ENCODE measurements at places on chromosomes 13 and 19.

- DNase-seq: no peak
Observed at GRCh38 chr13:59873856-59874255, 289.9 kb downstream of the DIAPH3 start.

GRCh38 chr13:27973291-27973690, 4.2 kb upstream of the CDX2 start:
- DNase-seq: no peak

GRCh38 chr13:43981512-43982301, 102.0 kb downstream of the LACC1 start:
- DNase-seq: no peak

DNA sequence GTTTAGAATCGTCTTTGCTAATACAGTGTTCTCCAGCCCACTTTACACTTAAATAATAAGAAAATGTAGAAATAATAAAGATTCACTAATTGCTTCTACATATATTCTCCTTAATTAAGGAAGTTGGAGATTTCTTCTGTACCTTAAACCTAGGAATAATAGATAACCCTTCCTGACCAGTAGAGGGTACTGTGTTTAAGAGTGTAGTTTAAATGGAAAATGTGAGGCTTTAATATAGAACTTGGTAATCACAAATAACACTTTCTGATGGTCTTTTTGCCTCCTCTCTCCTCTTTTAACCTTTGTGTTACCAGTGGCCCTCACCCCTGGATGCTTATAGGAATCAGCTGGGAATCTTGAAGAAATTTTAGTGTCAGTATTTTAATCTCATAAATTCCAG, 20.7 kb downstream of the POMP start:
- DNase-seq: no peak

DNA sequence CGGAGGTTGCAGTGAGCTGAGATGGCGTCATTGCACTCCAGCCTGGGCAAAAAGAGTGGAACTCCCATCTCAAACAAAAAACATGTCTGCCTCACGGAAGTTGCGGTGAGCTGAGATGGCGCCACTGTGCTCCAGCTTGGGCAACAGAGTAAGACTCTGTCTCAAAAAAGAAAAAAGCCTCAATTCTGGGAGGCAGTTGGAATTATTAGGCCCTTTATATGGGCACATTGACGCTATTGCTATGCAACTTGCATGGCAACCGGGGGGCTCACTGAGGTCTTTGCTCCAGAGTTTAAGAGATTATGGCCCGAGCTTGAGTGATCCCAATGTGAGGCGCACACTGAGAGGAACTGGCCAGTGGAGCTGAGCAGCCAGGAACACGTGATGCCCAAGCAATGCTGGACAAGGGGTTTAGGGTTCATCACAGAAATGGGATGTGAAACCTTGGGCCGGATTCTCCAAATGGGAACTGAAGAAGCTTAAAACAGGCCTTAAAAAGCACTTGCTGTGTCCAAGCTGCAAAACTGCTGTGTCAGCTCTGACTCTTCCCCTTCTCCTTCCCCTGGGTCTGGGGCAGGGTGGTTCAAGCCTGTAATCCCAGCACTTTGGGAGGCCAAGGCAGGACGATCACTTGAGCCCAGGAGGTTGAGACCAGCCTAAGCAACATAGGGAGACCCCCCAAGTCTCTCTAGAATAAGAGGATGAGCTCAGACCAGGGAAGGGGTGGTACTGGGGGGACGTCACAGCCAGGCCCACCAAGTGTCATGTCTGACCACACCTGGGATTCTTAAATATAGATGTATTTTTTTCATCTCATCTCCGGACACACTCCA, 2.5 kb downstream of the FTL start:
- DNase-seq: no peak

DNA sequence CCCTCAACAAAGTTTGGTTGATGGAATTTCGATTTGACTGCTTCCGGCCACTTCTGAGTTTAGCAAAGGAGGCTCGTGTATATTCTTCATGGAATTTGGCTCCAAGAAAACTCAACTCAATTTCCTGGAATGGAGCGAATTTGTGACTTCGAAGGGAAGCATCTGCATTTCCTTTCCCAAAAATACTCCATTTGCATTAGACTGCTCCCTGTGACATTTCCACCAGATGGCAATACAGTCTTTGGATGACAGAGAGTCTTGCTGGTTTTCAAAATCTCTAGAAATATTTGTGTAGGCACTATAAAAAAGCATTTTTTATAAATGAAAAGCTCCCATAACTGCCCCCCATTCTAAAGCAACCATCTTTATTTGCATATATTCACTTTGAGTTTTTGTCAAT, 4.1 kb downstream of the C1QTNF9 start:
- DNase-seq: no peak

GRCh38 chr13:97621631-97622030, 187.7 kb downstream of the RAP2A start:
- DNase-seq: no peak

DNA sequence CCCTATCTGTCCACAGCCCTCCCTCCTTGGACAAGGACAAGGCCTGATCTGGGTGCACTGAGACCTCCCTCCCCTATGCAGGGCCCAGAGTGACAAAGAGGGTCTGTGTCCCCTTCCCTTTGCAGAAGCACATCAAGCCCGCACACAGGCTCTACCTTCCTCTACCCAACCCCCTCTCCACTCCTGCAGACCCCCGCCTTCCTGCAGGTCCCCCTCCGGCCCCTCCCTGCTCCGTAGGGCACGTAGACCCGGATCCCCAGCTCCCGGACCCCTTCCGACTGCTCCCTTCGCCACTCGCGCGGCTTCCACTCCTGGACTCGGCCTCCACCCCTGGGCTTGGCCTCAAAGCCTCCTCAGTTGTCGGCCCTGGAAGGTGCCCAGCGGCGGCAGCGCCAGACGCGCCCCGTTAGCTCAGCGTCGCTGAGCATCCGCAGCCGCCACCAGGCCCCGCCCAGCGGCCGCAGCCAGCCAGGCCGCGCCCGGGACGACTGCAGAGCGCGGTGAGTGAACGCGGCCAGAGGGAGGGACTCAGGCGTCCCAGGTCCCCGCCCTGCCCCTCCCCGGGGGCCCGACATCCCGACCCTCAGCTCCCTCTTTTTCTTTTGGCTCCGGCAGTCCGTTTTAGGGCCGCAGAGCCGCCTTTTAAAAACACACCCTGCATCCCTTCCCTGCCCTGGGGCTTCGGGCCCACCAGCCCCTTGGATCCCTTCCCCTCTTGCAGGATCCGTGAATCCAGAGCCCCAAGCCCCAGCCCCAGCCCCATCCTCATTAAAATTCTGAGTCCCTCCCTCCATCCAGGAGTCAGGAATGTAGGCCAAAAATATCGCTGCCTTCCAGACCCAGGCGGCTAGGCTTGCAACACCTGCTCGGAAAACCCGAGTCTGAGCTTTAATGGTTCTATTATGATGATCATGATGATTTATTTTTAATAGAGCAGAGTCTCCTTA, 1.5 kb upstream of the MYADM start:
- no peak for DNase-seq

- peak; percentile 20 for DNase-seq
Observed at GRCh38 chr19:51473009-51473707, 5.2 kb upstream of the CEACAM18 start.

DNA sequence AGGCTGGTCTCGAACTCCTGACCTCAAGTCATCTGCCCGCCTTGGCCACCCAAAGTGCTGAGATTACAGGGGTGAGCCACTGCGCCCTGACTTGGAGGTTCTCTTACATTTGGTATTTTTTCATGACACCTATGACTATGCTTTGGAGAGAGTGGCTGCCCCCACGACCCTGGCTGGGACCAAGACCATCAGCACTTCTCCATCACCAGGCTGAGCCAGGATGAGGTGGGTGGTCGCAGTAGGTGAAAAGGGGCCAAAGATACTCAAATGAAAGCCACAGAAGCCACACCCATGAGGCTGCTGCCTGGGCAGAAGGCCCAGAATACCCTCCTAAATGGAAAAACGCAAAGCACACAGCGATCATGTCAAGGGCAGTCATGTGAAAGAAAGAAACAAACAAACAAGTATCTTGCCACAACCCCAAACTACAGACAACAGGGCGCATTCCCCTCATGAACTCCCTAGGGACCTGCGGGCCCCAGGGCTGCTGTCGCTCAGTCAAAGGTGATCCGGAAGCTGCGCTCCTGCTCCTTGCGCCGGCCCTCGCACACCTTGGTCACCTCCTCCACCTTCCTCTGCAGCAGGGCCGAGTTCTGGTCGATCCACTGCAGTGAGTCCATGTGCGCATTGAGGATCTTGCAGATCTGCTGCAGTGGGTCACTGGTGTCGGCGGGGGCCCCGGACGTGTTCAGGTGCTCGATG, 11.2 kb upstream of the IL4I1 start:
- no peak for DNase-seq

GRCh38 chr19:38850436-38850975, 720 bp upstream of the HNRNPL start:
- no peak for DNase-seq

DNA sequence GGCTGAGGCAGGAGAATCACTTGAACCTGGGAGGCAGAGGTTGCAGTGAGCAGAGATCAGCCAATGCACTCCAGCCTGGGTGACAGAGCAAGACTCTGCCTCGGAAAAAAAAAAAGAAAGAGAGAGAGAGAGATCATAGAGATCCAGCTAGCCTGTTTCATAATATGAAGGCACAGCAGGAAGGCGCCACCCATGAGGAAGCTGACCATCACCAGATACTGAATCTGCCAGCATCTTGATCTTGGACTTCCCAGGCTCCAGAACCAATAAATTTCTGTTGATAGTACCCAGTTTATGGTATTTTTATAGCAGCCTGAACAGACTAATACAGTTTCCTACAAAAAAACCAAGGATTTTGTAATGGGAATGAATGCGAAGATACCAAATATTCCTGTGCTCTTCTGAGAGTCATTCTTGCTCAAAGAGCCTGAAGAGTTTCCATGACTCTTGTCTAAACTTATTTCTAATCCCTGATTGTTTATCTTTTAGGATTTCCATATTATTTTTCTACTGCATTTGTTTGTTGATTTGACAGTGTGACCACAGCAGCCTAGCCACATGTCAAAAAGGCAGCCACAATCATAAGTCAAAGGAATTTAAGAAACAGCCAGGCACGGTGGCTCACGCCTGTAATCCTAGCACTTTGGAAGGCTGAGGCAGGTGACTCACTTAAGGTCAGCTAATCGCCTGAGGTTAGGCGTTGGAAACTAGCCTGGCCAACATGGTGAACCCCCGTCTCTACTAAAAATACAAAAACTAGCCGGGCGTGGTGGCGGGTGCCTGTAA, 37.7 kb upstream of the PDCD5 start:
- DNase-seq: no peak

GRCh38 chr13:20156702-20157101, 4.2 kb downstream of the GJA3 start:
- DNase-seq: no peak

- DNase-seq: peak; percentile 75
Observed at GRCh38 chr19:46068345-46069258, 27.8 kb upstream of the IGFL4 start.

DNA sequence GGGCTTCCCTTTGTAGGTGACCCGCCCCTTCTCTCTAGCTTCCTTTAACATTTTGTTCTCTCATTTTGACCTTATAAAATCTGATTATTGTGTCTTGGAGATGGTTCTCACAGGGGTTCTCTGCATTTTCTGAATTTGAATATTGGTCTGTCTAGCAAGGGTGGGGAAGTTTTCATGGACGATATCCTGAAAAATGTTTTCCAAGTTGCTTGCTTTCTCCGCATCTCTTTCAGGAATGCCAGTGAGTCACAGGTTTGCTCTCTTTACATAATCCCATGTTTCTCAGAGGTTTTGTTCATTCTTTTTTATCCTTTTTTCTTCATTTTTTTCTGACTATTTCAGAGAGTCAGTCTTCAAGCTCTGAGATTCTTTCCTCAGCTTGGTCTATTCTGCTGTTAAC, 53.6 kb downstream of the POSTN start:
- no peak for DNase-seq

- no peak for DNase-seq
Observed at GRCh38 chr19:1407528-1408299, at the start of gene DAZAP1. TSS of gene DAZAP1 (plus strand) at chr19:1407586. CDS start at chr19:1407774, 188 bp downstream.

GRCh38 chr13:46596466-46596865, 43.5 kb downstream of the LRCH1 start:
- DNase-seq: no peak

DNA sequence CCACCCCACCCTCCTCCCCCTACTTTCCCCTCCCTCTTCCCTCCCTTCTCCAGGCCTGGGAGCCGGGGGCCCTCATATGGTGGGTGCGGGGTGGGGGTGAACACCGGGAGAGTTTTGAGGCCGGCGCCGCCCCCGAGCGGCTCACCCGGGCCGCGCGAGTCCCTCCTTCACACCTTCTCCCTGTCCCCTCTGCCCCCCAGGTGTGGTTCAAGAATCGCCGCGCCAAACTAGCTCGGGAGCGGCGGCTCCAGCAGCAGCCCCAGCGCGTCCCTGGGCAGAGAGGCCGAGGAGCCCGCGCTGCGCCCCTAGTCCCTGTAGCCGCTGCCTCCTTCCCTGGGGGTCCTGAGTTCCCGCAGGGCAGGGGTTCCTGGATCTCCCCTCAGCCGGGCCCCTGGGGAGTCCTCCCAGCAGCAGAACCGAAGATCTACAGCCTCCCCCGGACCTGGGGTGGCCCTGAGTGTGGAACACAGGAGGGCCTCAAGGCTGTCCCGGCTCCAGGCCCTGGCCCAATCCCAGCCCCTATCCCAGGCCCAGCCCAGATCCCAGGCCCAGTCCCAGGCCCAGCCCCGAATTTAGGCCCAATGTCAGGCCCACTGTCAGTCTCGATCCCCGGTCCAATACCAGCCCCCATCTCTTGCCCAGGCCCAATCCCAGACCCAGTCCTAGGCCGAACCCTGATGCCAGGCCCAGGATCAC, 1.7 kb downstream of the TPRX2 start:
- DNase-seq: no peak

- DNase-seq: no peak
Observed at GRCh38 chr19:33304371-33304759, 2.0 kb upstream of the CEBPA start.

- DNase-seq: no peak
Observed at GRCh38 chr19:31534786-31535657, 185.8 kb upstream of the TSHZ3 start.

DNA sequence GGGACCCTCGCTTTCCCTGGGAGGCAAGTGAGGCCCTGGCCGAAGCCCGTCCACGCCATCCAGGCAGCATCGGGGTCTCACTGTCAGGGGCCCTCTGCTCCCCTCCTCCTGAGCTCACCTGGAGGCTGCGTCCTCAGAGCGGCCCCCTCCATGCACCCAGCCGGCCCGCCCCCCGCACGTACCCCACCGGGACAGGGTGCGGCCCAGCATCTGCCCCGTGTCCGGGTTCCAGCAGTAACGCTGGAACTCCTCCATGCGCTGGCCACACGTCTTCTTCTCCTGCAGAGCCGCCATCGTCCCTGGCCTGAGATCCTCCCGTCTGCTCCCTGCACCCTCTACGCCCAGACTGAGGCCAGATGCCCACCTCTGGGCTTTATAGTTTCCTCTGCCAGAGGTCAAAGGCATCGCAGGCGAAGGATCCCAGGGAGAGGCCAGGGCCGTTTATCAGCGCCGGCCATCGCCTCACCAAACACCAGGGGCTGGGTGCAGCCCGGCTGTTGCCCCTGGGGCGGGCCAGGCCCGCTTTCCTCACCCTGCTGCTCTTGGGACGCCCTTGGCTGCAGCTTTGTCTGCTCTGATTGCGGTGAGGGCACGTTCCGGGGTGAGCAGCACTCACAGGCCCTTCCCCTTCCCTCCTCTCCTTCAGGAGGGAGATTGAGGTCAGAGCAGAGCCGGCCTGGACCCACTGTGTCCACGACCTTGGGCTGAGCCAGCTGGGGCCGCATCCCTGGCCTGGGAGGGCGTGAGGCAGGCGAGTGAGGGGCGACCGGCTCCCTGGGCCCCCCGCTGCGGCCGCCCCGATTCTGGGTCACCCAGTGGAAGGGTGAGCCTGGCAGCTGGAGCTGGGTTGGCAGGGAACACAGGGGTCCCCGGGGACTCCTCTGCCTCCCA, at the start of gene ATP4B:
Gene ATP4B (minus strand): TSS at position 348 of the 891 bp plus-strand sequence. CDS start 54 bp downstream, at position 294.
- DNase-seq: no peak
